ENCODE measurements at places on chromosomes 2 and 18.
A peak's percentile ranks its signal among the peaks of the same experiment; 100 is the strongest.

GRCh38 chr2:152038441-152038958 lies 60.3 kb downstream of the CACNB4 start:
- DNase-seq = no peak

DNA sequence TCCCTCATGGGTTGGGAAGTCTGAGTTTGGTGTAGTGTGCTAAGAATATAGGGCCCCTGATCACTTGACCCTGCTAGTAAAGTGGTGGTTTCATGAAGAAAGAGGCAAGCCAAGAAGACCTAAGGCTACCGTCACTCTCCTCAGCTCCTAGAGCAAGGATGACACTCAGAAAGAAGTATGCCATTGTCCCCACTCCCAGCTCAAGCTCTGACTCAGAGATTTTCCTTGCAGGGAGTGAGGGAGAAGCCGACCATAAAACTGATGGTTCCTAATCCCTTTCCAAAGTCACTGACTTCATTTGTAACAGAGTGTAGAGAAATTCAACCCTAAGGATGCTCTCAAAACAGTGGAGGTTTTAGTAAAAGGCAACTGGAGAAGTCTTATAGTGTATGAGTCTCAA lies 80.9 kb downstream of the ICA1L start:
- no peak for DNase-seq

- DNase-seq = no peak
These were observed 16.1 kb downstream of the RASGRP3 start for GRCh38 chr2:33492399-33493134.

- no peak for DNase-seq
These were observed 103.6 kb downstream of the CDK15 start for GRCh38 chr2:201909961-201910361.

GRCh38 chr18:22282311-22283115 lies 113.1 kb downstream of the GATA6 start:
- no peak for DNase-seq

DNA sequence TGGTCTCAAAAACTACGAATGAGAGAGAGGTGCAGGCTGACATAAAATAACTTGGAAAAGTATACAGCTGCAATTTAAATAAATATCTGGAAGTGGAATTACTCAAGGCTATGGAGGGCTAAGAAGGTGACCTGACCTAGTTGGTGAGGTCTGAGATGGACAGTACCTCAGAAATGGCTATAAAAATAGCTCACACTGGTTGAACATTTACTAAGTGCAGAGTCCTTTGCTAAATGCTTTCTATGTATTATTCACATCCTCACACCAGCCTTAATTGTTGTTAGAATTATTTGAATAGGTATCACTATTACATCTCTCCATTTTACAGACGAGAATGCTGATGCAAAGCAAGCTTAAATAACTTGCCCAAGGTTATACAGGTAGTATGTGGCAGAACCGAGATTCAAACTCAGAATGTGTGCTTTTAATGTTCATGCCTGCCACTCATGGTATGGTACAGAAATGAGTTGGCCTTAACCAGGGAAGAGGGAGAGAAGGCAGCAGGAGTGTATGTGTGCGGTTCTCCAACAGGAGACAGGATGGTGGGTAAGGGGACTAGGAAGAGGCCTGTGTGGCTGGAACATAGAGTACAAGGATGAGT lies 37.4 kb downstream of the MRPL44 start:
- no peak for DNase-seq

GRCh38 chr18:23627321-23627720 lies 35.4 kb downstream of the ANKRD29 start:
- no peak for DNase-seq

GRCh38 chr2:100224988-100225710 lies 82.8 kb upstream of the AFF3 start:
- no peak for DNase-seq

DNA sequence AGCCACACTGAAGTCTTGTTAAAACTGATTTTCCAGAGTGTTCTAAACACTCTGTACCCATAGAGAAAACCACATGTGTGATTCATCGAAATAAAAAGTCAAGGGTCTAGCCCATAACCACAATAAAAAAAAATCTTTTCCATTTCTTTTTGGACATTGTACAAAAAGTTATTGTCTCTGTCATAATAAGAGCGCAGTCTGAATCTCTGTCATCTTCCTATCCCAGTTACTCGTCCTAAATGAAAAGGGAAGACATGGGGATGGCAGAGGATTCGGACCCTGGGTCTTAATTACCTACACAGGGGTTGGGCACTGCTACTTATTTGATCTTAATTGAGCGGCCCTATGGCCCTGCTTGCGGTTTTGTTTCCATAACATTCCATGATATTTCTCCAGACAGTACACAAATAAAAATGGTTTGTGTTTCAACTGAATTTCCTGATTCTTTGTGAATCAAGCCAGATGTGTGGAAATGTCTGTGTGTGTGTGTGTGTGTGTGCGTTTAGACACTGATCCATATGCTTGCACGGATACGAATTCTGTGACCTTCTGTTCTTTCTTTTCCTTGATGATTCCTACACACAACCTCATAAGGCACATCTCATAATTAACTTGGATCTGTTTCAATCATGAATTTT lies 133.4 kb upstream of the SPATS2L start:
- DNase-seq = no peak

DNA sequence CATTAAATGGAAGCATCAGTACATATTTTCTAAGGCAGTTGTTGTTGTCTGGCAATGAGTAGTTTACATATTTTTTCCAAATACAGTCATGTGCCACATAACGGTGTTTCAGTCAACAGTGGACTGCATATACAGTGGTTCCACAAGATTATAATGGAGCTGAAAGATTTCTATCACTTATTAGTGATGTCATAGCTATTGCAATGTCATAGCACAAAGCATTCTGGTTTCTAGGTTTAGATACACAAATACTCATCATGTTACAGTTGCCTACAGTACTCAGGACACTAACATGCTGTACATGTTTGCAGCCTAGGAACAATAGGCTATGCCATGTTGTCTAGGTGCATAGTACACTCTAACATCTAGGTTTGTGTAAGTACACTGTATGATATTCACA lies 45.0 kb downstream of the RND3 start:
- DNase-seq = no peak

DNA sequence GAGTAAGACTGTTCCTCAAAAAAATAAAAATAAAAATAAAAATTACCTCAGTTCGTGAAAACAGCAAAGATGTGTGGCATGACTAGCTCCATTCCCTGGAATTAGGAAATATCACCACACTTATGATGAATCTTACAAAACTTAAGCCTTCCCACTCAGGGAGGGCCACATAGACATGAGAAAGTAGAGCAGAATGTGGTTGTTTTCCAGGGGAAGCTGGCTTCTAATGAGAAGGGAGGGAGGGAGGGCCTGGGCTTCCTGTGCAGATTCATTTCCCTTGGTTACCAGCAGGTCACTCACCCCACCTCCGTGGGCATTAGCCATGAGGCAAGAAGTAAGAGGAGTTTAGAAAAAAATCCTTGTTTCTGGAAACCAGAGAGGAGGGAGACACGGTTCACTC lies 95.9 kb upstream of the RMDN2 start:
- no peak for DNase-seq

GRCh38 chr2:4499316-4500030 lies 796.1 kb downstream of the DCDC2C start:
- DNase-seq = no peak

DNA sequence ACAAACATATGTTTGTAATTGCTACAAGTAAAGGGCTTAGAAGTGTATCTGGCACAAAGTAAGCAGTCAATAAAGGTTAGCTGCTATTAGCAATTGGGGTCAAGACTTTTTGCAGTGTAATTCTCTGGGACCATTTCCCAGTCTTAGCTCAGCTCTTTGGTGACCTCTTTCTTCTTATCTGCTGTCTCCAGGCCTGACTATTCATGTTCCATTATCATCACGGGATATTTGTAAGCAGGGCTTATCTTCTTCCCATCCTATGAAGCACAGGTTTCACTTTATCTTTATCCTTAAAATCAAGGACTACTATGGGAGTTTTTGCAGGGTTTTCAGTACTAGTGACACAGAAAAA lies 131.7 kb downstream of the DOCK10 start:
- DNase-seq = no peak

DNA sequence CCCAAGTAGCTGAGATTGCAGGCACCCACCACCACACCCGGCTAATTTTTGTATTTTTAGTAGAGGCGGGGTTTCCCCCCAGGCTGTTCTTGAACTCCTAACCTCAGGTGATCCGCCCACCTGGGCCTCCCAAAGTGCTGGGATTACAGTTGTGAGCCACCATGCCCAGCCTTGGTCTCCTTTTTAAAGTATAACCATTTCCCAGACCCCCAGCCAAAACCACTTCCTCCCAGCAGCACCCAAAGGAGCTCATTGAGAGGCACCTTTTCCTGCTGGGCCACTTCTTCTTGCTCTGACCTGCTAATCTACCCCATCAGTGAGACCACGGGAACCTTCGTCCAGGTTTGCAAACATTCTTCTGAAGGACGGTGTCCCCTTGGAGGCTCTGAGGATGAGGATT lies 69.9 kb downstream of the INPP5D start:
- no peak for DNase-seq

DNA sequence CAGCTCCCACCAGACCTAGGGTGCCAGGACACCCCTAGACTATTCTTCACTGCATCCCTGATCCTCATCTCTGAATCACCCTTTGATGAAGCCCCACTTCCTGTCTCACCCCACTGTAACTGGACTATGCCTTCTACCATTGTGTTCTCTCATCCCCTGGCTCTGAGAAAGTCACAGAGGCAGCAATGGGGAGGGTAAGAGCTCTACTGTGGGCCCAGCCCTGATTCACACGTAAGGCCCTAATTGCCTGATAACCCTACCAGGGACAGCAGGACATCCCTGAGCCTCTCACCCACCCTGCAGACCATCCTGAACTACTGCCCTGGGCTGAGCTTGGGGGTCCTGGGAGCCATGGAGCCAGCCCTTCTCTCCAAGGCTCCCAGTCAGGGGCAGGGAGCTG lies 1.5 kb upstream of the PROM2 start:
- DNase-seq = no peak

GRCh38 chr2:171762879-171763573 lies 75.8 kb downstream of the DYNC1I2 start:
- DNase-seq = no peak

- no peak for DNase-seq
These were observed 254.8 kb upstream of the DSEL start for GRCh38 chr18:67771271-67771670.

GRCh38 chr2:235523486-235524150 lies 29.8 kb downstream of the AGAP1 start:
- DNase-seq = no peak

DNA sequence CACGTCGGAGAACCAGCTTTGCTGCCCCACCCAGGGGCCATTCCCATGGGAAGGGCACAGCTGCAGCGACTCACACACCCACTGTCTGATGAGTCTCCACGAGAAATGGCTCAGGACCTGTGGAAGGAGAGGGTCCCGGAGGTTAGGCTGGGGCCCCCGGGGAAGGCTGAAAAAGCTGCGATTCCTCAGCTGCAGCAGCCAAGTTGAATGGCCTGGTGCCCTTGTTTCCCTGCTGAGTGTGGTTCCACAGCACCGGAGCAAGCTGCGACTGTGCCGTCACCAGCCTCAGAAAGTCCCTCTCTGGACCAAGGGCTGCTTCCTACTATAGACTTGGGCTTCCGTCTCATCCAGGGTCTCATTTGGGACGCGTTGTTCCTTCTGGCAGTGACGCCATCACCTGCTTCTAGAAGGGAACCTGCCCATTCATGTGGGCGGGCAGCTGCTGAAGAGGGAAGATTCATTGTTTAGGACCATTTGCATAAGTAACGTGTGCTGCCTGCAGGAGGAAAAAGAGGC lies 180.2 kb downstream of the INHBB start:
- DNase-seq = no peak

GRCh38 chr2:68925295-68925896 lies 27.3 kb downstream of the GKN2 start:
- peak; percentile 51 for DNase-seq

DNA sequence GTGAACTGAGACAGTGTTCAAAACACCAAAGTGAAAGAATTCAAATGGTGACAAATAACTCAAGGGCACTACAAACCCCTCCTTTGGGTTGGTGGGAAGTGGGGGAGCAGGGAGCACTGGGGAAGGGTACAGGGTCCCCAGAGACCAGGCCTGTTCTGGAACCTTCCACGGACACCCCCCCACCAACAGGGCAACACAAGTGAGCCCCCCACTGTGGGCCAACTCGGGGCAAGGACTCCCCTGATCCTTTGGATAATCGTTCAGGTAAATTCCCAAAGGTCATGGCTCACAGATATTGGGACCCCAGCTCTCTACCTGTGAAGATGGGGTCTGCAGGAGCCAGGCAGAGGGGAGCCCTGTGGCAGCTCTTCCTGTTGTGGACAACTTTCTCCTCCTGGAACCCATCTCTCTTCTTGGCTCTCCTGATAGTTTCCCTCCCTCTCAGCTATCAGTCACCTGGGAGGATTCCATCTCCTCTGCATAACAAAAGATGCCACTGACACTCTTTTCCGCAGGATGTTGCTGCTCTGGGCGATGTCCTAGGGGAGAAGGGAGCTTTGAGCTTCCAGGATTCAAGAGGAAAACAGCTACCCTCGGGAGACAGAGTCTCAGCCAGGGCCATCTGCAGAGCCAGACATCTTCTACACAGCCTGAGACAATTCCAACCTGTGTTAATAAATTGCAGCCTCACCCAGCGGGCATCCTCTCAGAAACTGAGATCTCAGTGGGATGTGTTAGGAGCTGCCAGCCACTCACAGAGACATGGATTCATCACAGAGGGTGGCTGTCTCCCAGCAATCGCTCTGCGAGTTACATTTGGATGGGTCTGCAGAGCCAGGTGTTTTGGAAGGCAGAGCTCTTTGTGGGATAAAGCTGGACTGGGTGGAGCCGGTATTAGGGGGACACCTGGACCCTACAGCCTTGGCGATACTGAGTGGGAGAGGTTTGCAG lies 35.4 kb downstream of the MBP start:
- DNase-seq = no peak

DNA sequence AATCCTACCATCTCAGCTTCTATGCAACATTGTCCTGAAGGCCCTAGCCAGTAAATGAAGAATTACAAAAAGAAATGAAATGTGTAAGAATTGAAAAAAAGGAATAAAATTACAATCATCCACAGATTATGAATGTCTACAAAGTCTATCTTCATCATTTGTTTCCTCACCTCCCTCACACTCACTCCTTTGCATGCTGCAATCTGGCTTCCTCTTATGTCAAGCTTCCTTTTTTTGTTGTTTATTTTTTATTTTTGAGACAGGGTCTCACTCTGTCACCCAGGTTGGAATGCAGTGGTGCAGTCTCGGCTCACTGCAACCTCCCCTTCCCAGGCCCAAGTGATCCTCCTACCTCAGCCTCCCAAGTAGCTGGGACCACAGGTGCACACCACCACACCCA lies 129.0 kb downstream of the CABYR start:
- no peak for DNase-seq
